ACHN (cell line): ENCODE measurements at places on chromosomes 3 and 15.
A peak's percentile ranks its signal among the peaks of the same experiment; 100 is the strongest.

DNA sequence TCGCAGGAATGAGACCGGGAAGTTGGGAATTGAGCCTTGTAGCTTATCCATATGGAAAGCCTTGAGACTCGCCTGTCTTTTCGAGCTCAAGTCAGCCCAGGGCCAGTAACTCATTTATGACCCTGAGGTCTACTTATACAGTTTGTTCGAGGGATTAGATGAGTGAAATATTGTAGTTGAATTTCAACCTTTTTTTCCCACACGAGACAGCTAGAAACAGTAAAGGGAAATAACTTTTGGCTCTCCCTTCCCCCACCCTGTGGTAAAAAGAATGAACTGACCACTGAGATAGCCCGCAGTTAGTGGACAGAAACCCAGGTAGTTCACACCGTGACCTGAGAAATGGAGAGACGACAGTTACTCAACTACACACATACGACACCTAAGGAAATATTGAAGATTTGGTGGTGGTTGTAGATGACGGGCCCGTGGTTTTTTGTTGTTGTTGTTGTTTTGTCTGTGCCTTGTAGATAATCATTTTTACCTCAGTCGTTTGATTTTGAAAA is 841 bp downstream of the EIF3J start:
- DNase-seq = peak; percentile 66

- DNase-seq = no peak
Observed at GRCh38 chr3:24682141-24682547, 187.5 kb upstream of the THRB start.

DNA sequence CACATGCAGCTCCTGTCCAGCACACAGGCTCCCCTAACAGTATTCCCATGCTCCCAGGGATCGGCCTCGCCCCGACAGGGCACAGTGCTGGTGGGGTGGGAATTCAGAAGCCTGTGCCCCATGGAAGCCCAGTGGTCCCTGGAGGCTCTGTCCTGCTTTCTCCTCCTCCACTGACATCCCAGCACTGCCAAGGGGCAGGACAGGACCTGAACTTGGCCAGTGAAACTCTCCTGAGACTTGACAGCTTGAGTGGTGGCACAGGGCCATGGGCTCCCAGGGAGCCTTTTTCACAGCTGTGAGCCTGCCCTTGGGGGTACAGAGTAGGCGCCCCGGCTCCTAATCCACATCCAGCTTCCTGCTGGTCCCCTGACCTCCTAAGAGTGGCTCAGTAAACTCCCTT is 38.4 kb downstream of the IQSEC1 start:
- no peak for DNase-seq

DNA sequence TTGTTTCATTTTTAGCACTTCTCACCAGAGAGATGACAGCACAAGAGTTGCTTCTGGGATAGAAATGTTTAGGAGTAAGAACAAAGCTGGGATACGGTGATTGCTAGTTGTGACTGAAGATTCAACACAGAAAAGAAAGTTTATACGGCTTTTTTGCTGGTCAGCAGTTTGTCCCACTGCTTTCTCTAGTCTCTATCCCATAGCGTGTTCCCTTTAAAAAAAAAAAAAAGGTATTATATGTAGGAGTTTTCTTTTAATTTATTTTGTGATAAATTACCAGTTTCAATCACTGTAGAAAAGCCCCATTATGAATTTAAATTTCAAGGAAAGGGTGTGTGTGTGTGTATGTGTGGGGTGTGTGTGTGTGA is 48.0 kb downstream of the PGPEP1L start:
- no peak for DNase-seq

GRCh38 chr15:26148156-26148860 is 285.2 kb upstream of the ATP10A start:
- no peak for DNase-seq

- DNase-seq = no peak
Observed at GRCh38 chr3:76673171-76673570, 366.7 kb upstream of the ROBO2 start.

DNA sequence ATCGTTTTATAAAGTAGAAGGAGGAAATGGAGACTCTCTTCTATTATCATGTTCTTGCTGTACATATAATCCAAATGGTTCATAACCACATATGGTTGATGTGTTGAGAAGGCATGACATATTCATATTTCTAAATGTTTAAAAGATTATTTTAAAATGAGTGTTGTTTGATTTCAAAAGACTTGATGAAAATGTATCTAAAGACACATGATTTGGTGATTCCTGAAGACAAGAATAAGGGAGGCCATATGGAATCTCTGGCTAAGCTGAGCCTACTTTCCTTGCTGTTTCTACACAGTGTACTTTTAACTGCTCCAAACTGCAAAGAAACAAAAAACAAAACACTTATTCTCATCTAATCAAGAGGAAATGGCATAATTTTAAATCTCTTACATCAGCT is 23.0 kb upstream of the GYG1 start:
- DNase-seq = no peak

GRCh38 chr15:84151205-84151931 is 84.2 kb upstream of the GOLGA6L4 start:
- DNase-seq = no peak

DNA sequence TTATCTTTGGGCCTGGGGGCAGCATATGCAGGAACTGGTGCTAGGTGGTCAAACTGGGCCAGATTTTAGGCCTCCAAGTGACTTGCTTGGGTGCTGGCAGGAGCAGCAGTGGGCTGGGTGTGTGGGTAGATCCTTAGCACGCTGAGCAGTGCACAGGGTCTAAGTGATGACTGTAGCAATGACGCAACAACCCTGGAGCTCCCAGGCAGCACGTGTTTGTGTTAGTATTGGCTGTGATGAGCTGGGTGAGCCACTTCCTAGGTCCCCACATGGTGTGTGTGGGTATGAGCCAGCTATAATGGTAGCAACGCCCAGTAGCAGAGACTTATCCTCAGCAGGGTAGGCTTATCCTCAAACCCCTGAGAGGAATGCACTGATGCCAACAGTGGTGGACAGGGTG is 570.6 kb upstream of the ROBO1 start:
- no peak for DNase-seq

DNA sequence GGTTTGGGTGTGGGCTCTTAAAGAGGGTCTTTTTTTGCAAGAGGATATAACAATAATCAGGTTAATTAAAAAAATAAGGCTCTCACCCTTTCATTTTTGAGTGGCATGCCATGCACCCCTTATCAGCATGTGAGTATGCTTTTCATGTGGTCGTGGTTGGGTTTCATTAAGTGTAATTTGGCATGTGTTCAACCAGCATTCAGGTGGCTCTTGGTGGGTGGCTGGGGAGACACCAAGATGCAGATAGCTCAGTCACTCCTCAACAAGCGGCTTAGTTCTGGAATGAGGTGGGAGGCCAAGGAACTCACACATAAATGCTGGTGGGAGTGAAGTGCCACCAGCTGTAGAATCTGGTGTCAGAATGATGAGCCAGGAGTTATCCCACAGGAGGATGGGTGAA is 66.8 kb downstream of the FLNB start:
- DNase-seq = no peak
